T-helper 2 cell (primary cell): ENCODE measurements at places on chromosomes 6 and 20.

- no peak for DNase-seq
These were observed 94.4 kb downstream of the PLCB4 start for GRCh38 chr20:9163251-9163650.

- DNase-seq = no peak
These were observed 29.7 kb downstream of the PDRG1 start for GRCh38 chr20:31922181-31922580.

- DNase-seq = no peak
These were observed 4.6 kb upstream of the TMEM217 start for GRCh38 chr6:37262446-37263026.

GRCh38 chr6:128397996-128398395 lies 122.4 kb downstream of the PTPRK start:
- DNase-seq = no peak

GRCh38 chr20:51385646-51386530 lies 156.6 kb downstream of the NFATC2 start:
- DNase-seq = no peak

DNA sequence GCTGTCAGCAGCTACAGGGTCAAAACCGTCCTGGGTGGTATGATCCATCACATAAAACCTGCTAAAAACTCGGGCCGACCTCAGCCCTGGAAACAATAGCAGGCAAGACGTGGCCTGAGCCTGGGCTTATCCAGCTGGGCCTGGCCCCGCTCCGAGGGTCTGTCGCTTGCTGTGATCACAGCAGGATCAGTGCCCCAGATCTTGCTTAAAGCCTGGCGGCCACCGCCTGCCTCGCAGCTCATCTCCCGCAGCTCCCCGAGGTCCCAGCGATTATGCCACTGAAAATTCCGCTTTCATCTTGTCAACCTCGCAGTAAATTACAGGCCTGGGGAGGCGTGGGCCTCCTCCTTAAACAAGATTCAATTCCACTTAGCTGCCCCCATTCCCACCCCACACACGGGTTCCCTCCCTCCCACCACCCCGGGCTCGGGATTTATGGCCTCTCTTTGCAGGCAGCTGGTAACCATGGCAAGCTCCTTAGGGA lies 40.1 kb downstream of the CDH22 start:
- no peak for DNase-seq

DNA sequence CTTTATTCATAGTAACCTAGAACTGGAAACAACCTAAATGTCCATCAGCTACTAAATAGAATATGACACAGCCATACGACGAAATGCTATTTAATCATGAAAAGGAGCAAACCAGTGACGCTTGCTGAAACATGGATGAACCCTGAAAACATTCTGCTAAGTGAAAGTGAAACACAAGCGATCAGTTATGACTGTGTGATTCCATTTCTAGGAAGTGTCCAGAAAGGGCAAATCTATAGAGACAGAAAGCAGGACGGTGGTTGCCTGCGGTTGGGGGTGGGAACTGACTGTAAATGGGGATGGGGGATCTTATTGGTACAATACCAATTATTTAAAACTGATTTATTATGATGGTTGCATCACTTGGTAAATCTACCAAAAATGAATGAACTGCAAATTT lies 126.8 kb downstream of the IPCEF1 start:
- DNase-seq = peak; percentile 84

DNA sequence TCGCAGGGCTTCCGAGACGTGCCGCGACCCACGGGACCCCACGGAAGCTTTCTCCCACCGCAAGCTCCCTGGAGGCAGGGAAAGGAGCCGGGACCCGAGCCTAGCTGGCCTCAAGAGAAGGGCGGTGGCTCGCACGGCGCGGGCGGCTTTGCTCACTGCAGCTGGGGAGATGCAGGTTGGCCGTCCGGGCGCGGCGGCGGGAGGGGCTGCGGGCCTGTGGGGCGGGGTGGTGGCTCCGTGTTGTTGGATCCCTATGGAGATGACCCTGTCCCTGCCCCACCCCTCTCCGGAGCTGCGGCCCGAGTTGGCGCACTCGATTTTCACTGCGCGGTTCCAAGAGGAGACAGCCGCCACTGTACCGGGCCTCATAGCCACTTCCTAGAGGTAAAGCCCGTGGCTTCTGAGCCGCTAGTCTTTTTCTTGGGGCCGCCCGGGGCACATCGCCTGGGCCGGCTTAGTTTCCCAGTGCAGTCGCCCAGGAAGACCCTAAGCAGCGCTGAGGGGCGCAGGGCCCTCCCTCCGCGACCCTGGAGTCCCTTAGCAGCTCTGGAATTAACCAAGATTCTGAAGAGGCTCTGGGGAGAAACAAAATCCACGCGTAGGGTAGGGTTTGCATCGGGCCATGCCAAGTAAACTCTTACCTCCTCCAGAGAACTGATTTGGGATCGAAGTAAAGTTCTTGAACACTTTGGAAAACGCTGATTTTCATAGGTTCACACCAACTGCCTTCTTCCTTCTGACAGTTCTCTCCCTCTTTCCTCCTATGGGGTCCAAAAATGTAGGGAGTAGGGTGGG lies at the start of gene ECT2L:
ECT2L (plus strand) TSS at position 279 of the 795 bp plus-strand sequence. CDS start 17,188 bp downstream, outside the sequence.
- DNase-seq = no peak

- no peak for DNase-seq
These were observed 27.6 kb upstream of the CGA start for GRCh38 chr6:87122477-87122876.
